ENCODE measurements at places on chromosomes 7 and 10.

- no peak for DNase-seq
Measured at GRCh38 chr7:111190804-111191203, 99.9 kb downstream of the LRRN3 start.

GRCh38 chr10:131644289-131644688 is 256.5 kb upstream of the PPP2R2D start:
- no peak for DNase-seq

DNA sequence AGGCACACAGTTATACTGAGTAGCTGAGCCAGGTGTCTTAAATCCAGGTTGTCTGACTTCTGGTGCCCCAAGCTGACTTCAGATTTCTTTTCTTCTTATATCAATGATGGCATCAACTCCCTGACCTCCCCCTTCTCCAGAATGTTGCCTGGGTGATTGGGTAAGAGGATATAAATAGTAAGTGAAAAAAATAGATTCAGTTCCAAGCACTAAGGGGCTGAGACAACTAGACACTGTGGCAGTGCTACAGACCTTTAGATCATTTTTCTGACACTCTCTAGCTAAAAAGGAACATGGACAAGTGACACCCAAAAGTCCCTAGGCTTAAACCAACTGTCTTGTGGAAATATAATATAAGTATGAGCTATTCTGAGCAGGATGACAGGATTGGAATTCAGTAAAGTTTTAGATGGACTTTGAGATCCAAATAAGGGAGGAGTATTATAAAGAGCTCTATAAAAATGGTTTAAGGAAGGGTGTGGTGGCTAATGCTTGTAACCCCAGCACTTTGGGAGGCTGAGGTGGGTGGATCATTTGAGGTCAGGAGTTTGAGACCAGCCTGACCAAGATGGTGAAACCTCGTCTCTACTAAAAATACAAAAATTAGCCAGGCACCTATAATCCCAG is 589.1 kb upstream of the GALNT17 start:
- no peak for DNase-seq

GRCh38 chr7:42134276-42134876 is 102.6 kb downstream of the GLI3 start:
- no peak for DNase-seq

GRCh38 chr10:80660736-80661135 is 123.0 kb downstream of the SH2D4B start:
- no peak for DNase-seq

- no peak for DNase-seq
Measured at GRCh38 chr7:105854498-105854897, 21.9 kb downstream of the ATXN7L1 start.

- DNase-seq = no peak
Measured at GRCh38 chr7:95867309-95867708, 95.0 kb downstream of the DYNC1I1 start.

DNA sequence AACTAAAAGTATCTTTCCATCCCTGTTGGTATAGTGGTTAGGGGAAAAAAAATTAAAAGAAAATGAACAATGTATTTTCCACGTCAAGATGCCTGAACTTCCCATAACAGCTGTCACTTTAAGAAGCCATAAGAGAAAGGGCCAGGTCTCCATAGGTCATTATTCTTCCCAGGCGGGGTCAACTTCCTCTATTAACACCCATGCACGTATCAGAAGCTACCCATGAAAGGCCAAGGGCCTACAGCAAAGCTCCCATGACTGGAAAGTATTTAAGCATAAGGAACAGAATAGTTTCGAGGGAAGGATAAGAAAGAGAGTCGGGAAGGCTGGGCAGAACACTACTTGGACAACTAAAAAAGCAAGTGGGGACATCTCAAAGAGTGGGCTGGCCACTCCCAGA is 40.1 kb downstream of the RBM28 start:
- no peak for DNase-seq

GRCh38 chr10:66591865-66592264 is 334.0 kb upstream of the LRRTM3 start:
- DNase-seq = no peak

All from hypothalamus (tissue), 51 donors.